NCI-H2029 treated with DMSO at 0.1 percent for 48 hours (cell line): ENCODE measurements at places on chromosomes 4 and X.

GRCh38 chr4:39181520-39181904, 817 bp upstream of the WDR19 start:
- DNase-seq = no peak

- DNase-seq = no peak
Measured at GRCh38 chr4:68850293-68850692, 34.5 kb downstream of the UGT2B10 start.

DNA sequence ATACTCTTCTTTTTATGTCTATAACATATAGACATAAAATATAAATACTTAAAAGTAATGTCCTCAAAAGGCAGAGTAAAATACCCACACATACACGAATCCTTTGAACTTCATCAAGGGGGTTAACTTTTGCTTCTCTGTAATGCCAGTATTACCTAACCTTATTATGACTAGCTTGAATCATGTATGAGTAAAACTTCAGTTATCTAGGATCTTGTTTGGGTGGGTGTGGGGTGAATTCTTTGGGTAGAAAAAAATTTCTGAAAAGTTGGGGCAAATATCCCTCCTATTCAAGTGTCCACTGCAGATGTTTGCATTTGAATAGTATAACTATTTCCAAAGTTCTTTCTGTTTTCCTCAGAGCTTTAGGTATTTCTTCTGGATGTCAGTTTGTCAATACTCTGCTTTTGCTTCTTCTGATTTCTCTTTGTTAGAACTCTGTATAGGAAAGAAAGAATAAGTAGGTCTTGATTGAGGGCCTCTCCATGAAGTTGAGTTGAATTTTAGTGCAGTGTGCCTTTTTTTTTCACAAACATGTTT, 173.8 kb downstream of the ADGRL3 start:
- no peak for DNase-seq

DNA sequence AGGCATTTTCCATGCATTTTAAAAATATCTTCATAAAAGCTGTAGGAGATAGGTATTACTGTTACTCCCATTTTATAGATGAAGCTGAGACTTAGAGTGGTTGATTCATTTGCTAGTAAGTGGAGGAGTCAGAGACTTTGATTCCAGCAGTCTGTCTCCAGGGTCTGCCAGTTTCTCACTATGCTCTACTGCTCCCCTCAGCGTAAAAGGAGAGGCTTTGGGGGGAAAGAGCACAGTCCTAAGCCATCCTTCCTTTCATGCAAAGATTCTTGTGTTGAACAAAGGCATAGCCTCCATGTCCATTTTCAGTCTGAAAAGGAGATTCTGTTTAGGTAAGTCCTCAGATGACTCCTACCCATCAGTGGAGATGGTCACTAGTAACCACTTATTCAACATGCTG, 117.7 kb upstream of the TMEM150C start:
- no peak for DNase-seq

DNA sequence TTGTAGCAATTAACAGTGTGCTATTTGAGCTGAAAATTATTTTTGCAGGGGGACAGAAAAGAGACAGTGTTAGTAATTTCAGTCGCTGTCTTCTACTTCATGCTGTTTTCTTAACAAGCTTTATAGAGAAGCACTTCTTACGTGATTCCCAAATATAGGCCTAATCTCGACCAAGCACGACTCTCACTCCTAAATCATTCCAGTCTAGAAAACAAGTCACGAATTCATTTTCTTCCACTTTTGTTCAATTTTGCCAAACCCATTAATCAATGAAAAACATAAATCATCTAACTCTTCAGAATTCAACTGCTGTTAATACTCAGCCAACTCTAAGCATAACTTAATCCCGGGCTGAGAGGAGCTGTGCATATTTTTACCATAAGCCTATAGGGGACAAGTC, 21.0 kb upstream of the FHL1 start:
- no peak for DNase-seq

GRCh38 chr4:56156141-56156540, 207.4 kb downstream of the CEP135 start:
- no peak for DNase-seq

DNA sequence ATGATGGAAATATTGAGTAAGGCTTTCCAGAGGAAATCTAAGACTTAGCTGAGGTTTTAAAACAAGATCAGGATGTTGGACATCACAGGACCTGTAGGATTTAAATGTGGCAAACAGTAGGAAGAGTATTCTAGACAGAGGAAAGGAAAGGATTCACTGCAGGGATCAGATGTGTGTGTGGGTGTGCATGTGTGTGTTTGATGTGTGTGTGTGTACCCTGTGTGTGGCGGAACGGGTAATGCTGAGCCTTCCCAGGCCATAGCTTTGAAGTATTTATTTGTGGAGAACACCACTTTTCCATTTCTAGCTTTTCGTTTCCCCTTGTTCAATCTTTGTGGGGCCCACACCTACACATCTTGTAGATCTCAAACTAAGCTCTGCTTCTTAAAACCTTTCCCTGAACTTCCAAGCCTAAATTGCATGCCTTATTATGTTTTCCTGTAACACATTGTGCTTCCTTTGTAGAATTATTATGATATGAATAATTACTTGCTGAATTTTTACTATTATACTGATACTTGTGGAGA, 6.9 kb downstream of the GUCY1A1 start:
- no peak for DNase-seq

- DNase-seq = no peak
Measured at GRCh38 chr4:16573739-16574138, 324.7 kb downstream of the LDB2 start.

- no peak for DNase-seq
Measured at GRCh38 chrX:25858273-25858880, 279.8 kb upstream of the MAGEB18 start.

- DNase-seq = no peak
Measured at GRCh38 chr4:184762100-184762499, 28.2 kb upstream of the CENPU start.

- DNase-seq = no peak
Measured at GRCh38 chrX:95059909-95060308, 1385.9 kb downstream of the FAM133A start.

DNA sequence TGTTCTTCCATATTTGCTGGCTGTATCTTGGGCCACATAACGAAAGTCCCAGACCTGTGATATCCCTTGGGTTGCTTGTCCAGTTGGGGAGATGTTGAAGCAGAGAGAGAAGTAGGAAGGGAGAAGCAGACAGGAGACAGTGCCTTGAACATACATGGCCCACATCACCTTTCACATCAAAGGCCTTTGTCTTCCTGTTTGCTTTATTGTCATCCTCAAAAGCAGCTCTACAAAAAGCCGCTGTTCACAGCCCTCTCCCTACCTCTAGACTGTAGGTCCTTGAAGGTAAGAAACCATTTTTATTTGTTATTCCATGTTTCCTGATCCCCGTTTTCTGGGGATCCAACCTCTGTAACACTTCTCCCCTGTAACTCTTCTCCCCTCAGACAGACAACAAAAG, 14.9 kb downstream of the USP26 start:
- DNase-seq = no peak

GRCh38 chr4:87911252-87911774, 64.2 kb upstream of the SPP1 start:
- no peak for DNase-seq

- DNase-seq = peak; percentile 39
Measured at GRCh38 chr4:48255959-48256342, 13.7 kb downstream of the TEC start.

DNA sequence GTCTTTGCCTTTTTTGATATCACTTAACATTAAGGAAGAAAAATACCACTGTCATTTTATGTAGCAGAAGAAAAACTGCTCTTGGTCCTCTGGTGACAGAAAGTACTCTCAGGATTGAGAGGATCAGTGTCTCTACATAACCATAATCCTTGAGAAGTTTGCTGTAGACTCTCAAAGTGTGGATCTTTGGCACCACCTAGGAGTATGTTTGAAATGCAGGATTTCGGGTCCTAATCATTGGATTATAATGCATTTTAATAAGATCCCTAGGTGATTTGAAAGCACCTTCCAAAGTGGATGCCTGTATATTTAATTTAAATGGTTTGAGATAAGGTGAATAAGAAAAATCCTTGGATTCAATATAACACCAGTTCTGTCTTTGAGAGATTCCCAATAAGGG, 23.2 kb downstream of the MOB1B start:
- DNase-seq = no peak

- DNase-seq = no peak
Measured at GRCh38 chrX:102085706-102086105, 39.8 kb upstream of the TCEAL2 start.

DNA sequence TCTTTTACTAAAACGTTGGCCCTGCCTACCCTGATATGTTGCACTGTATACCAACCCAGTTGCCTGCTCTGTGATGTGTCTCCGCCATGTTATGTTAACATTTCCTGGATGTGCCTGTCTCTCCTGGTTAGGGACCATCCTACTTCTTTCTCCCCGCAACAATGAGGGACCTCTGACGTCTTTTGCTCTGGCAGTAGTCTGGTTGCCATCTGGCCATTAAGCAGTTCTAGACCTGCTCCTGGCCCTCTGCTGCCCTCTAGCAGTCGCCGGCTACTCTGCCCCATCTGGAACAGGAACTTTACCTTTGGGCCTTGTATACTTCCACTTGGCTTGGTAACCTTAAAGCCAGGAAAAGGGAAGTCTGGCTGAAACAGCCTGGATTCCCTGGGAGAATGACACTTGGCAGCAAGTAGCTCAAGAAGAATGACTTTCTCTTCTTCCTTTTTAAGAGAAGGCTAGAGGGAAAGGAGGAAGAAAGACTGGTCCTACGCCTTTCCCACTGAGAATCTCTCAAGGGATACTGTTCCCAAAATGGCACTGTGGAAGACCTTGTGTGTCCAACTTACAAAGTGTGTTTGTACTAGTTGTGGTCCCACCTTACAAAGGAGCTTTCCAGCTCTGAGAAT, 63.5 kb downstream of the GPC3 start:
- peak; percentile 41 for DNase-seq

GRCh38 chr4:182126603-182127002, 116.6 kb upstream of the TENM3 start:
- no peak for DNase-seq

DNA sequence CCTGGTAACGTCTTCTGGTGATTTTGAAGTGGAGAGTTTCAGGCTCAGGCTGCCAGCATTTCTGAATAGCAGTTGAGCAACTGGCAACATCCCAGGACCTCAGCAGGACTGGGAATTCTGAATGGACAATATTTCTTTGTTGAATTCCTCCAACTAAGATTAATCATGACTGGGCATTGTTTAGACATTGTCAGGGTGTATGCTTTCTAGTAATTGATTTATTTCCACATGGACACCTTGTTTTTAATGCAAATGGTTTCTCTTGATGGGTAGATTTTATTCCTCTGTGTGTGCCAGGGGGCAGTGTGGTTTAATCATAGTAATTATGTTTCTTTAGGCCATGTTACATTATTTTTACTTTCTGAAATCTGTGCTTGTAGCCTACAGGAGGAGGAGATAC, 1004.7 kb upstream of the LCORL start:
- DNase-seq = no peak

DNA sequence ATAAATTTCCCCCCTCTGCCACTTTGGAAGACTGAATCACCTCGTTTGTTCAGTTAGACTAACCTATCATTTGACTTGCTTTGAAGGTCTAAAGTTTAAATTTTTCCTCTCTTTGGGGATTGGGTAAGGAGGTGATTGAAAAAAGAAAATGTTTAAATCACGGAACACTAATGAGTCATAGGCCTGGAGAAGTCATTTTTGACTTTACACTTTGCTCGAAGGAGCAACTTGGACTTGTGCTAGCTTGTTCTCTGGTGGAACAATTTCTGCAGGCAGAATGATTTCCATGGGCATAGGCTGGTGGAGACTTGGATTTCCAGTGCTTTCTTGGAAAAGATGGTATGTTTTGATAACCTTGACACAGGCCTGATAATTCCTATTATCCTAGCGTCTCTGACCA, 10.5 kb upstream of the GLUD2 start:
- no peak for DNase-seq

DNA sequence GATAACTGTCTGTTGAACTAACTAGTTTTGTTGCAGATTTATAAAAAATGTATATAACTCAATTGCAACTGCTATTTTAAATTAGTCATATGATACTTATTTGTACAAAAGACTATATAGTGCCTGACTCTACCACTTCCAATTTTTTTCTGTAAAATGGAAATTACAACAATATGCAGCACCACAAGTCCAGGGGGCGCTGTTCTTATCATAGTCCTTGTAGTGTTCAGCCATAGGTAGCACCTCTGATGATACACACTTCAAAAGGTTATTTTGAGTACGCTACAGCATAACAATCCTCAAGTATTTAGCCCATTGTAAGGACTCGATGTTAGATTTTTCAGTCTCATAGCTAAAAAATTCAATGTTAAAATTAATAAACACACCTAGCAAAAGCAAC, 174.9 kb downstream of the CORIN start:
- no peak for DNase-seq

GRCh38 chr4:101019941-101020401, 327.4 kb downstream of the PPP3CA start:
- no peak for DNase-seq

DNA sequence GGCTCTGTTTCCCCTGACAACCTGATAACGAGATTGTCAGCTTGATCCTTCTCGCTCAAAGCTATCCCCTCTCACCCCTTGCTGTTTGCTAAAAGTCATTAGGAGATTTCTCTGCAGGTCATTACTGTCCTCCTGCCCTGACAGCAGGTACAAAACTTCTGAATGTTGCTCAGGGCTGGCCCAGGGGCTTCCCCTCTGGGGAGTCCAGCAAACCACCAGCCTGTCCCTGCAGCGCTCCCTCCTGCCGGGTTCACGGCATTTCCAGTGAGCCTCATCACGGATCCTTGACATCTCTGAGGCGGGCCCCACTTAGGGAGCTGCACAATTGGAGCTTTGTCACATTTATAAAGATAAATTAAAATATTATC, 5.2 kb upstream of the SORCS2 start:
- DNase-seq = no peak

- DNase-seq = no peak
Measured at GRCh38 chrX:154123241-154124219, 20.5 kb upstream of the OPN1LW start.

DNA sequence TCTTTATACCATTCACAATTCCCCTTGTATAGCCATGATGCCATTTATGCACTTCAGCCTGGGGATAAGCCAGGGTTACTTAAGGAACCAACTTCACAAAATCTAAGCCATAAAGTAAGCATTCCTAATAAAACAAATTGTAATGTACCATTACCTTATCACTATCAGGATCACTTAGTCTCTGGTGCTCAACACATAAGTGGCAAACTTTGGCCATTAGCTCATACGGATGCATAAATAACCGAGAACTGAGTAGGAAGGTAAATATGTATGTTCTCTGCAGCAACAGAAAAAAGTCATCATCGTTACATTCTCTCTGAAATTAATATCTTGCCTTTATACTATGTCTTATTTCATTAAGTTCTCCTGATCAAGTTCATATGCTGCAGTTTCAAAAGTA, 14.4 kb downstream of the RASGEF1B start:
- no peak for DNase-seq

GRCh38 chrX:96389281-96390047, 295.2 kb upstream of the DIAPH2 start:
- DNase-seq = no peak

GRCh38 chrX:10433296-10433965, 187.0 kb downstream of the MID1 start:
- DNase-seq = no peak
